Colonic mucosa (tissue), 4 donors: ENCODE measurements at places on chromosomes 11 and 22. TPM values are rescaled to one million over a fixed set of nuclear protein-coding genes. Genes with fewer than 3 reads are reported as not detected.

The TTC36 gene
- total RNA-seq, result 0.66 TPM

The HORMAD2 gene
- not detected for total RNA-seq

The TMX2 gene
- total RNA-seq, result 145 TPM

The INSC gene
- 1.6 TPM for total RNA-seq

The PATE4 gene
- not detected for total RNA-seq
